GM20000 (cell line): ENCODE measurements at places on chromosomes 11 and 22.

DNA sequence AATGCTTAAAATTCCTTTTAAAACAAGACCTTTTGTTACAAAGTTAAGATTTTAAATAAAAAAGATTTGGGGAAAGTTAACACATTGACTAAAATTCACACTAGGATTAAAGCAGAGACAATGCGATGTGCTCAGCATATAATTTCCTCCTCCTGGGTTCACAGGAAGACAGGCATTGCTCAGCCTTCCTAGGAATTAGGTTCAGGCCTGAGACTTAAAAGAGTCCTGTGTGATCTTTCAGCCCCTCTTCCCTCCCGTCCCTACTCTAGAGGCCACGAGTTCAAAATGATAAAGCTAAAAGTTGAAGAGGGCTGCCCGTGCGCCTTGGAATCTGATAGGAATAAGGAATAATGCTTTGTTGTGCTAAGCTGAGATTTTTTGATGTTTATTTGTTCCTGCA is 218.6 kb downstream of the KIRREL3 start:
- no peak for DNase-seq

GRCh38 chr11:123111465-123111864 is 49.5 kb upstream of the HSPA8 start:
- DNase-seq = peak; percentile 66

- no peak for DNase-seq
These were observed 70.4 kb upstream of the ARHGAP20 start for GRCh38 chr11:110782616-110783015.

DNA sequence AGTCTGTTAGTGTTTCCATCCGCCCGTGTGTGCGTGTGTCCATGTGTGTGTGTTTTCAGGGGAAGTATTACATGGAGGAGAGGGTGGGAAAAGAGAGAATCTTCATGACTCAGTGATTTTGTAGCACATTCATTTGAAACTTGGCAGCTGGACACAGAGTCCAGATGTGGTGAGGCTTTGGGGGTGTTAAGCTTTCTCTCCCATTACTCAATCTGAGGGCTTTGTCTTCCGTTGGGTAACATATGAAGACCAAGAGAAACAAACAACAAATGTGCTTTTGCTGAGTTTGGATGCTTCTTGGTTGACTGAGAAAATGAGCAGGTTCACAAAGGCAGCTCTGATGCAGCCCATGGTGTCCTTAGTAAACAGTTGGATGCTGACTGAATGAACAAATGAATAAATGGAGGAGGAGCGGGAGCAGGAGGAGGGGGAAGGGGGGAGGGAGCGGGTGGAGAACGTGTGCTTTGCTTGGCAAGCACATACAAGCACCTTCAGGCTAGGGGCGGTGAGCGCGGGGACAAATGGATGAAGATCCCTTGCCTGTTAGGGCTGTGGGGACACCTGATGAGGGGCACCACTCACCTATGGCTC is 104.3 kb downstream of the ST3GAL4 start:
- no peak for DNase-seq

DNA sequence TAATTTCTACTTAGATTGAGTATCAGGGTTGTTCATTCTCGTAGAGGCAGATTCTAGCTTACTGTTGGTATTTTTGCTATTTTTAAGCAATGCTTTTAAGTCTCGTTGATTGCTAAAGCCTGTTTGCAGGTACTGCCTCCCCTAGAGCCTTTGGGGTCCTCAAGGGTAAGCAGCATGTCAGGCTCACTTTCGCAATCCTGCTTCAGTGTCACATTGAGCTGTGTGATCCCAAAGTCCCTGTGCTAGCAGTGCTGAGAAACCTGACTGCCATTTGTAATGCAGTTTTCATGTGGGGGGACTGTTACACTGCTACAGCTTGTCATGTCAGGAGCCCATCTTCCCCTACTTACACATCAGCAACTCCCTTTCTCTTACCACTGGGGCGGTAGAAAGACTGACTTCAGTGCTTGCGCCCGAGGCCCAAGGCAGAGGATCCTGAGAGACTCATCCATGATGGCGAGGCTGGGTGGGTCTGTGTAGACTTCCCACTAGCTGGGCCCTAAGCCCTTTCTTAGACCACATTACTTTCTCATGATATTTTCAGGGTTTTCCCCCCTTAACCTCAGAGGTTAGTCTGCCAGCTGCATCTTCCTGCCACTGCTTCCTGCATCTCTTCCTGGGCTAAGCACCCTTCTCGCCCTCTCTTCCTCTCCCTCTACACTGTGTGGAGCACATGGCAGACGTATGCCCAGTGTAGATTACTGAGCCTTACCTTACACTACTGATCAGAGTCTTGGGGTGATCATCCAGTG is 40.8 kb upstream of the ST14 start:
- DNase-seq = peak; percentile 39

DNA sequence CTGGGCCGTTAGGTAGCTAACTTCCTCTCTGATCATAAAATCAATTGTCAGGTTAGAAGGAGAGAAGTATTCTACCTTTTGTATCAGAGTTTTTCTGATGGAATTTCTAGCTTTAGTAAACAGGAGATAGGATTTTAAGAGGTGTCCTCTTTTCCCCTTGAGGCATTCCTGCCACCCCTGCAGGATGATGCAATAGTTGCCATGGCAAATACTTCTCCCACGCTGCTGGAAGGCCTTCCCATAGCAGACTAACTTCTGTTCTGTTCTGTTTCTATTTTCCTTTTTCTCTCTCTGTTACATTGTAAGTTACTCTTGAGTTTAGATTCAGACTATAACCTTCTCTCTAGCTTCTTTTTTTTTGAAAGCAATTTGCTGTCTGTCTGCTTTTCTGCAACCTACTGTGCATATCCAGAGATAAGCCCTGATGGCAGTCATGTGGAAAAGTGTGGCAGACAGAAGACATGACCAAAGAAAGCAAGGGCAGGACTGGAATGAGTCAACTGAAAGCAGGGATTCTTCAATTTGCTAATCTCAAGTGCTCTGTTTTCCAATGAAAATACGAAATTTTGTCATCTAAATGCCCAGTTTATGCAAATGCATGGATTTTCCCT is 679.1 kb downstream of the DLG2 start:
- no peak for DNase-seq

DNA sequence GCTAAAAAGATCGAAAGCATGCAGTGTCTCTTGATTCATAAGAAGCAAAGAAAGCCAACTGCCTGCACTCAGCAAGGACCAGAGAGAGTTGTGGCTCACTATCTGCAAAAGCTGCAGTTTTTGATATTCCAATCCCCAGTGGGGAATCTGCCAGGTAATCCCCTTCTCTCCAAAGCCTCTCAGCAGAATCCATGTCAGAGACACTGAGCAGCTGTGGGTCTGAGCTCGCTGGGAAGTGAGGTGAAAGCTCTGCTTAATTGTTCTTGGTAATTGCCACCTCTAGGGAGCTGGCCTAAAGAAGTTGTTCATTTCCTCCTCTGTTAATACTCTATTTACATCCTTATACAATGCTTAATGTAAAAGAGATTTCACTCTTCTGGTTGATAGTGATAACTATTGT is 261.3 kb upstream of the LRRC4C start:
- no peak for DNase-seq

- DNase-seq = no peak
These were observed 99.6 kb upstream of the GRAMD1B start for GRCh38 chr11:123330471-123330870.

DNA sequence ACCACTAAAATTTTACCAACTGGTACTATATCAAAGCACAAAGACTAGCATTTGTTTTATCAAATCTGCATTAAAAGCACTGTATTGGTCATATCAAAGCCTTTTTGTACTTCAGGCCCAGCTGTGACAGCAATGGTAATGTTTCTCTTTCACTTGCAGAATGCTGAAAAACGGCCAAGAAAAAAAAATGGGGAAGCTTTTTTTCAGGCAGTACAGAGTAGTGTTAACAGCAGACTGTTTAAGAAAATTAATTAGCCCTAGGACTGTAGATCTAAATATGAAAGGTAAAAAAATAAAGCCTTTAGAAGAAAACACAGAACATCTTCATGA is 33.3 kb downstream of the DENND5A start:
- DNase-seq = peak; percentile 53

- no peak for DNase-seq
These were observed 28.4 kb upstream of the ARFGAP3 start for GRCh38 chr22:42885446-42885845.

GRCh38 chr11:12259956-12260355 is 117.4 kb upstream of the PARVA start:
- no peak for DNase-seq

- no peak for DNase-seq
These were observed 34.4 kb upstream of the SMTN start for GRCh38 chr22:31046539-31047226.

GRCh38 chr22:24432059-24432853 is 4.9 kb downstream of the ADORA2A start:
- no peak for DNase-seq

- DNase-seq = peak; percentile 98
These were observed at the start of gene ZDHHC5 for GRCh38 chr11:57667736-57668433. ZDHHC5 (plus strand) TSS chr11:57668114; CDS start chr11:57673091, 4,977 bp downstream.

DNA sequence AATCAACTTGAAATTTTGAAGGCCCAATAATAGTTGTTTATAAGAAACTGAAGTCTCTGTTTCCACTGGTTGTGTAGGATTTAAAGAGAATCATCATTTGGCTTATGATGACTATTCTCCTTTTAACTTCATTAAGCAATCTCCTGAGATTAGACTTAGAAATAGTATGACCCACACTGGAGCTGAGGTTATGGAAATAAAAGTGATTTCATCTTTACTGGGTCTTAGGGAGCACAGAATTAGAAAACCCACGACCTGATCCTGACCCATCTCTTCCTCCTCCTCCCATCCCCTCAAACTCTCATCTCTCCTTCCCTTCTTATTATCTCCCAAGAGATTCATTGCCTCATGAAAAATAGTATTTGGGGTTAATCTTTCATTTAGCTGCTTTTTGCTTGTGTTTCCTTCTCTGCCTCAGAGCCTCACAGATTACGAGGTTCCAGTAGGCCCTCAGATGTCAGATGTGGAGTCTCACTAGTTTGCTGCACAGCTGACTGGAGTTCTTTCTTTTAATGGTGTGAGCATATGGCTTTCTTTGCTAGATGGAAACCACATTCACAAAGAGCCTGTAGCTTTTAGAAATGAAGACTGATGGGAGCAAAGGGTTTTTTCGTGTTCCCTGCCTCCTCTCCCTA is 85.0 kb downstream of the ALX4 start:
- no peak for DNase-seq

- no peak for DNase-seq
These were observed 50.2 kb downstream of the XKR3 start for GRCh38 chr22:16774911-16775500.

DNA sequence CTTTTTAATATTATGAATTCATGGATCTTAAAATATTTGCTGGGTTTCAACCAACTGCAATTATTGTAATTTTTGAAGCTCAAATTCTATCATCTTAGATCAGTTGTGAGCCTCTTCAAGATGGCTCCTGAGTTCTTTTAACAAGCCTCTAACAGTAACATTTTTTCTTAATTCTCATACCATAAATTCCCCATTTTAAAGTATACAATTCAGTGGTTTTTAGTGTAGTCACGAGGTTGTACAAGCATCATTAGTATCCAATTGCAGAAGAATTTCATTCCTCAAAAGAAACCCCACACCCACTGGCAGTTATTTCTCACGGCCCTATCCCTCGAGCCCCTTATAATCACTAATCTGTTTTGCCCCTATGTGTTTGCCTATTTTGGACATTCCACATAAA is 270.8 kb downstream of the SBF2 start:
- no peak for DNase-seq

GRCh38 chr11:61480994-61481335 is 27.6 kb upstream of the LRRC10B start:
- no peak for DNase-seq

- no peak for DNase-seq
These were observed 560.1 kb upstream of the FAT3 start for GRCh38 chr11:91664521-91664920.

DNA sequence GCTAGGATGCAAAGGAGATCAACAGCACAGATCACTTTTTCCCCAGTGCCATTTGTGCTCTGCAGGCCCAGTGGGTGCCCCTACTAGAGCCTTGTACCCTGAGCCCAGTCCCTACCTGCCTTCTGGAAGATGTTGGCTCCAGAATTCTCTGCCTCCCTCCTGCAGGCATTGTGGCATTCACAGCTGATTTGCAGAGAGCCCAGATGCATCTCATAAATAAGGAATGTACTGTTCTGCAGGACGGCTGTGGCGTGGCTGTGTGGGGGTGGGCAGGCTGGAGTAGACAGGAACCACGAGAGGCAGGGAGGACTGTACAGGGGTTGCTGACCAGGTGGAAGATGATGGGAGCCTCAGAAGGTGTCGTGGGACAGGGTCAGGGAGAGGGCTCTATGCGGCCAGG is 11.2 kb upstream of the MIAT start:
- no peak for DNase-seq

DNA sequence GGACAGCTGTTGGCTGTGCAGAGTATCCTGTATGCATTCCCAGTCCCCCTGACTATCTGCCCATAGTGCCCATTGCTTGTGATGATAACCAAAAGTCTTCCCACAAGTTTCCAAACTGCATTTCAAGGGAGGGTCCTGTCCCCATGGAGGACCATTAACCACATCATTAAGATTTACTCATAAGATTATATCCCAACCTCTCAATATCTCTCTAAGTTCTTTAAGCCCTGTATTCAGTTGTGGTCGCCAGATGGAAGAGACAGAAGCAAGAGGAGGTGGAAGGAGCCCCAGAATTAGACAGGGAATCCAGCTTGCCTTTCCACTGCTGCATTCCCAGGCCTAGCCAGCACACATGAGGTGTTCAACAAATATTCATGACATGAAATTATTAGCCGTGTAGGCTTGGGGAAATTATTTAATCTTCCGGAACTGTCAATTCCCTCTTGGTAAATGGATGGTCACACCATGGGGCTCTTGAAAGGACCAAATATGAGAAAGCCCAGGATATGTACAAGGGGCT is 42.6 kb upstream of the TIMP3 start:
- no peak for DNase-seq

- DNase-seq = no peak
These were observed 18.8 kb downstream of the VPS37C start for GRCh38 chr11:61142424-61142823.

- DNase-seq = no peak
These were observed 82.4 kb upstream of the CD44 start for GRCh38 chr11:35056391-35057093.

- DNase-seq = no peak
These were observed 153.6 kb downstream of the MAML2 start for GRCh38 chr11:96189351-96189750.
